ENCODE measurements at places on chromosomes 3 and 15.

DNA sequence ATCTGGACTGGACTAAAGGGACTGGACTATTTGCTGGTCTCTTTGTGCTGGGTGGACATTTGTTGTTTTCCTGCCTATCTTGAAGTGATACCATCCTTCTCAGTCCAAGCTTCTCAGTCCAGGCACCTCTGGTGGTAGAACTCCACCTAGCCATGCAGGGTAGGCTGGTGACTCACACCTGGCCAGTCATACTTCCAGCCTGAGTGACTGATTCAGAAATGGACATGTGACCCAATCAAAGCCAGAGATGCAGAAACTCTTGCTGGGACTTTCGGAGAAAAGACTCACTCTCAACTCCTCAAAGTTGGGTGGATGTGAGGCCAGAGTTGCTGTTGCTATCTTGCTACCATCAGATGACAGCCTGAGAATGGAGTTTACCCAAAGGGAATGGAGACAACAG lies 5.6 kb upstream of the ASB14 start:
- ATAC-seq = no peak

DNA sequence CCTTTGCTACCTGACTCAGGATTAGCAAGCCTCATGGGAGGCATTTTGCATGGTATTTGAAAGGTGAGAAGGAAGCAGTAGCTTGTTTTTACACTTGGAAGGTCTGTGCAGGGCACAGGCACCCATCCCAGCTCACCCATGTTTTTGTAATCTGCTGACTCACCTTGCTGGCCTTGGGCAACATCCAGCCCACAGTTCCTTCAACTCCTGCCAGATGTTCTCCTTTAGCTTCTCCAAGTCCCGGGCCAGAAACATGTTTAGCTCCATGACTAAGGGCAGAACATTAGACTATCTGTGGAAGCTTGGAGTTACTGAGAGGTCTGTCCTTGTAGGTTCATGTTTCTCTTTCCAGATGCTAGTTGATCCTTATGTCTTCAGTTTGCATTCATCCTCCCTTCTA lies 12.4 kb upstream of the ZNF770 start:
- peak; percentile 90 for ATAC-seq

GRCh38 chr3:76463501-76463900 lies 576.4 kb upstream of the ROBO2 start:
- no peak for ATAC-seq

- no peak for ATAC-seq
Observed at GRCh38 chr3:160224256-160224655, 966 bp upstream of the C3orf80 start.

- ATAC-seq = no peak
Observed at GRCh38 chr3:155981669-155982068, 111.2 kb downstream of the GMPS start.

DNA sequence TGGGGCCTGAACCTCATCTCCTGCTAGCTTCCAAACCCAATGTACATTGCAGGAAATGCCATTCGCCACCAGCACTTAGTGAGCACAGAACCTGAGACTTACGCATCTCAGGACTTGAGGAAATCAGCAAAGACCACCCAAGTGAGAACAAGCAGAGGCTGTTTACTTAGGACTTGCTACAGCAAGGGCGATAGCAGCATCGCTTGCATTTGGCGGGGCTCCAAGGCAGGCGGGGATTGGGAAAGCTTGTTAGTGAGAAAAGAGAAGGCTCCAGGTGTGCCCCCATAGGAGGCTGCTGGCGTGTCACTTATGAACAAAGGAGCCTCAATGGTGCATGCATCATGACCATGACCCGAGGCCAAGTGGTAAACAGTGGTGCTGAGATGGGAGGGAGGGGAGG lies 19.7 kb downstream of the SLC6A20 start:
- no peak for ATAC-seq

DNA sequence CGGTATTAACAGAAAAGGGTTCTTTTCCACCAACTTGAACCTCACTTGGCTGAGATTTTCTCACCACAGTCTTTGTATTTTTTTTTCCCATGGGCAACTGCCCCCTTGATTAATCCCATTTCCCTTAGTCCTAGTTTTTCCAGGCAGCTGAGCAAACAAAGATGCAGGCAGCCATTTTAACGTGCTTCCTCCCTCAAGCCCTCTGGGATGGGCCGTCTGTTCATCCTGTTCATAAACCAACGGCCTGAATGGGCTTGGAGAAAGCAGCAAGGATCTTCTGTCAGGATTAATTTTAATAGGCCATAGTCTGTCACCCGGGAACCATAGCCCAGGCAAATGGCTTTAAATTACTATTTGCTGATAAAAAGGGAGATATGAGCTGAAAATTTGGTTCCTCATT lies 10.4 kb upstream of the POLR2M start:
- no peak for ATAC-seq

DNA sequence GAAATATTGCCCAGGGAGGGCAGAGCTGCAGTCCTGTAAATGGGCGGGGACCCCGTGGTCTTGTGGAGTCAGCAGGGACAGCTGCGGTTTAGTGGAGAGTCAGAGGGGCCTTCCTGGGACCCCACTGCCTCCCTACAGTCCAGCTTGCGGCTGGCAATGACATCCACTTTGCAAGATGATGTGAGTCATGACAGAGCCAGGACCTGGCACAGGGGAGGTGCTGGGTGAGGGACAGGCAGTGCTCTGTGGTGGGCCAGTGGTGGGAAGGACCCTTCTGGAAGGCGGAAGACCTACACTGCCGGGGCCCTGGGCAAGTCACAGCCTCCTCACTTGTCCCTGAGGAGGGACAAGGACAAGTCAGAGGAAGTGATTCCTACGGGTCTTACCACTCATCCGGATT lies 17.8 kb downstream of the APBA2 start:
- no peak for ATAC-seq

DNA sequence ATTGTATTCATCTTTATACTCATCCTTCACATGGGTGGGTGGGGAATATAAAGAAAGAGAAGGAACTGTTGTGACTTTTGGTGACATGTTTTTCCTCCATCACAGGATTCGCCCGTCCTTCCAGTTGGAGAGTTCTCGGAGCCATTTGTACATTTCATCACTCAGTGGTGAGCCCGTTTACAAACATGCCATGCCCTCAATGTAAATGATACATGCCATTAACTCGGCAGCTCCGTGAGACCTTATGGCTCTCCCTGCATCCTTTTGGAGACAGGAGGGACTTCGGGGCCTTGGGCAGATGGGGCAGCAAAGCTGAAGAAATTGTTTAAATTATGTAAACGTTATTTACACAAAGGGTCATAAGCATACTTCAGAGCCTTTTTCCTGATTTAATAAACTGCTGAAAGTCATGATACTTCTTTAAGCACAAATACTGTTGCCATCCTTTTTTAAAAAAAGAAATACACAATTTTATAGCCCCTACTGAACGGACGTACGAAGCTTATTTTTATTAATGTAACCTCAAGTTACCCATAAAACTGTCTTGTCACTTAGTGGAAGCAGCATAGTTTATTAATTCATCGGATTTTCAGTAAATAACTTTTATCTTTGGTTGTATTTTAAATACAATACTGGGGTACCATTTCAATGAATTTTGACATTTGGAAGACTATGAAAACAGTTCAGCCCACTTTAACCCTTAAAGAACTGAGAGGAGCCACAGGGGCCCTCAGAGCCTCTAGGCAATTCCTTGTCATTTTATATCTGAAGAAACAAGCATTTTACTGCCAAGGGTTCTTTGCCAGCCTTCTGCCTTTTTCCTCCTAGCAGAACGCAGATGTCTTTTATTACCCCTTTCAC lies 55.6 kb upstream of the SKOR1 start:
- ATAC-seq = peak; percentile 73

- no peak for ATAC-seq
Observed at GRCh38 chr3:154214306-154214705, 93.1 kb downstream of the ARHGEF26 start.

DNA sequence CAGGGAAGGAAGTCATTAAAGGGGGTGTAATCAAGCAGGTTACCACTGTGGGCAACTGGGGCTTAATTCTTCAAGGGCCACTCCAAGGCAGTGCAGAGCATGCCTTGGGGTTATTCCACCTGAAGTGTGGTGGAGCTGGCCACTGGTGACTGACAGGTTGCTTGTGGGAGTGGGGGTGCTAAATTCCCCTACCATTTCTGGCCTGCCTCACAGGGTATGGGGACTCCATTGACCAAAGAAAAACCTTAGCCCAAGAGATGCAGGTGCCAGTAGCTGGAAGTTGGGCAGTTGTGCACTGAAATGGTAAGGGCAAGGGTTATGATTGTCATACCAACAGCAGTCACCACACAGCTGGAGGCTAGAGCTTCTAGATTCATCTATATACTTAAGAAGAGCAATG lies 93.4 kb downstream of the ZNF621 start:
- no peak for ATAC-seq

- no peak for ATAC-seq
Observed at GRCh38 chr3:194091141-194091540, 44.8 kb upstream of the HES1 start.

DNA sequence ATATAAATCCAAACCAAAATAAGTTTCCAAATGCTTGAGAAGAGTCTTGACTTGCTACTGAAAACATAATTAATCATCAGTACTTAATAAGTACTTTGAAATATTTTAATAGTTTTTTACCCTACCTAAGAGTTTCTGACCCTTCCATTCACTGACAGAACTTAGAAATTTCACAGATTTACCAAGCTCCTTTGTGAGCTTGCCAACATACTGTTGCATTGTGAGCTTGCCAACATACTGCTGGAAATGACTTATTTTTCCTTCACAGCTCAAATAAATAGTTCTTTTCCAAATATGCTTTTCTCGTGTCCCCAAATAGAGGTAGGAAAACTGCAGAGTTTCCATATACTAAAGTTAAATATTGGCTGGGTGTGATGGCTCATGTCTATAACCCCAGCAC lies 9.6 kb upstream of the AADAC start:
- ATAC-seq = no peak

GRCh38 chr3:130621824-130622223 lies 104.8 kb downstream of the COL6A6 start:
- no peak for ATAC-seq

DNA sequence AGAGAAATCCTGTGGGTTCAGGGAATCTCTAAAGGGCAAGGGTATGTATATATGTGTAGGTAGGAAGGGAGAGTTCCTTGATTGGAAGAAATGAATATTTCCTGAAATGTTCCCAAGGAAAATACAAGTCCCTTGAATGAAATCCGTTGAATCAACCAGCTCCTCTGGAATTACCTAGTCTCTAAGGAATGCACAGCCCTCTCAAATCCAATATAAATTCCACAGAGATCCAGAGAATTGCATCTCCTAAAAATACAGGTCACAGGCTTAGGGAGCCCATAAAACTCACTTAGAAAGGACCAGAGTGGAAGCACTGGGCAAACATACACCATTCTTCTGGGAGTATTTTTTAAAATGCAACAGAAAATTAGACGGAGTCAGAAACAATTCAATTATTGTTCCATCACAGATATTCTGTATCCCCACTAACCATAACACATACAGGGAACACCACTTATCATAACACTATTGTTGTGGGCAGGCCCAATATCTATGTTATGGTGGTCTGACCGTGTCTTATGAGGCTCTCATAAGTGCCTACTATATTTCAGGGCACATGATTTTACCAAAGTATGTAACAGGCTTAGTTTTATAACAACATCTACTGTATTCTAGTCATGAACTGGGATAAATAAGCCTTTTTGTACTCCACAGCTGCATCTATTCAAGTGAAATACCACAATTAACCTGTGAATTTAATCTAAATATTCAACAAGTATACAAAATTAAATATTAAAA lies 43.7 kb downstream of the IGSF11 start:
- no peak for ATAC-seq

- ATAC-seq = no peak
Observed at GRCh38 chr3:152048831-152049230, 175.4 kb downstream of the SUCNR1 start.

DNA sequence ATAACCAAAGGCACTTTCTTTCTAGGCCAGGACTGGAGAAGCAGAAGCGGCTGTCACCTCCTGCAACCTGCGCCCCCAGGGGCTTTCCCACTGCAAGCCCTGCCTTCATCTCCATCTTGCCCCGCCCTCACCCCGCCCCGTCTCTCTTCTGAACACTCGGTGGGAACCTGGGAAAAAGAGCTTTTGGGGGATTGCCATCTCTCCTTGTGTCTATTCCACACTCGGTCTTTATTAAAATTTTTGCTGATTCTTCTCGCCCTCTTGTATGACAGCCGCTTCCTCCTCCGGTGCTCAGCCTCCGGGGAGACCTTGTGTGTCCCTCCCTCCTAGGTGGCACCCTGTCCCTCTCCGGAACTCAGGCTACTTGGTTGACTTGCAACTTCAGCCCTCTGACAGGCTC lies 41.9 kb upstream of the SPESP1 start:
- ATAC-seq = no peak

DNA sequence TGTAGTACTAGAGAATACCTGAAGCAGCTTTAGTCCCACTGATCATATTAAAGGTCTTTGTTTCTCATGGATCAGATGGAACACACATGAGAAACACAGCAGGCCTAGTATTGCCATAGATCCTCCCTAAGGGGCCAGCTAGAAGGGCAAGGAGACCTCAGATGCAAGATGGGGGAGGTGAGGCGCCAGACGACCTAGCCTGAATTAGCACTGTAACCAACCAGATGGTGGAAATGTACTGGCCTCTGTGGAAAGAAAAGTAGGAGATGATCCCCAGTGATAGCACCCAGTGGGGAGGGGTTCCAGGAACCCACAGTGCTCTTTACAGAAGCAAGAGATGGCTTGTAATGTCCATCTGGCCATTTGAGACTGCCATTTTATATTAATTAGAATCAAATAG lies 138.2 kb upstream of the ZNF385D start:
- ATAC-seq = no peak

GRCh38 chr15:75198560-75199356 lies 2.9 kb upstream of the C15orf39 start:
- ATAC-seq = no peak

DNA sequence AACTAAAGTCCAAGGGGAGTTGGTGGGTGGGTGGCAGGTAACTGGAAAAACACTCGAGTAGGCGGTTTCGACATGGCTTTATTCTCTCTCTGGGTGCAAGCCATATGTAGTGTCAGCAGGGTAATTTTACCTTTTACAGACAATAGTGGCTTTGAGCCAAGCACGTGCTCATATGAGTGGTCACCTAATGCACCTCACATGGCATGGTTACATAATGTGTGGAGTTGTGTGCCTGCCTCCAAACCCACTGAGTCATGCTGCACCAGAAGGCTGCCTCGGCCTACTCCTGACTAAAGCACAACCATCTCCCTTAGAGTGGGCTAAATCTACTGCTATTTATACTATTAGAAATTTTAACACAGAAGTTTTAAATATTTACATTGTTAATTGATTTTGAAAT lies 16.5 kb downstream of the CCRL2 start:
- ATAC-seq = no peak

- ATAC-seq = no peak
Observed at GRCh38 chr3:94092086-94092485, 29.2 kb downstream of the NSUN3 start.

- no peak for ATAC-seq
Observed at GRCh38 chr15:67826717-67827561, 1.6 kb downstream of the SKOR1 start.

- no peak for ATAC-seq
Observed at GRCh38 chr15:62147551-62147950, 17.5 kb downstream of the C2CD4B start.
